ENCODE measurements at places on chromosomes 7 and 10.

- no peak for DNase-seq
These were observed 38.8 kb upstream of the SEPTIN7 start for GRCh38 chr7:35761871-35762677.

GRCh38 chr10:24722676-24723385, 856 bp downstream of the ARHGAP21 start:
- DNase-seq, result no peak

DNA sequence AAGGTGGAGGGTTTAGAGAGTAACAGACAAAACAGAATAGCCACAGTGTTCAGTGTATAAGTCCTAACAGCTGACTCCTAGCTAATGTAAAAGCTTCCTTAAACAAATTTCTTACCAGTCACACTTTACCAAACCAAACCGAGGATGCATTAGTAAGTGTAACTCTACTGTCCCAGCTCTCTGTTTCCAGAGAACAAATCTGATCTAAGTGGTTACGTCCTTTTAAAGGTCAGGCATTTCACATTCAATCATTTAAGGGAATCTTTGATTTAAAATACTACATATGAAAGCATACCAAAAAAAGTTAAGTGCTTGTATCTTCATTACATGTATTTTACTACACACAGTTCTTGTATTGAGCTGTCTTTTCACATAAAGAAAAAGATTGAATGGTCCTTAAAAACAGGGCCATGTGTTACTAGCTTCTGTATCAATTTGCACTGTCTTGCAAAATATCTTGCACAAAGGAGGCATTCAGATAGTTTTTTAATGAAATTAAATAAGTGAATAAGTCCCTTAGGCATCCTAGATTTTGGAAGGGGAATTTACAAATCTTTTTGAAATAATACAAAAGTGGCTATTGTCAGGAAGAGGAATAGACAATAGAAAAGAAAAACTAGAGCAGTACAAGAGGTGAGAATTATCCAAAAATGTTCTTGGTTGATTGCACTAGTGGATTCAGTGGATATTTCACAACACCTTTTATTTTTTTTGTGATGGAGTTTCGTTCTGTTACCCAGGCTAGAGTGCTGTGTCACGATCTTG, 58.4 kb upstream of the SPOCK2 start:
- no peak for DNase-seq

DNA sequence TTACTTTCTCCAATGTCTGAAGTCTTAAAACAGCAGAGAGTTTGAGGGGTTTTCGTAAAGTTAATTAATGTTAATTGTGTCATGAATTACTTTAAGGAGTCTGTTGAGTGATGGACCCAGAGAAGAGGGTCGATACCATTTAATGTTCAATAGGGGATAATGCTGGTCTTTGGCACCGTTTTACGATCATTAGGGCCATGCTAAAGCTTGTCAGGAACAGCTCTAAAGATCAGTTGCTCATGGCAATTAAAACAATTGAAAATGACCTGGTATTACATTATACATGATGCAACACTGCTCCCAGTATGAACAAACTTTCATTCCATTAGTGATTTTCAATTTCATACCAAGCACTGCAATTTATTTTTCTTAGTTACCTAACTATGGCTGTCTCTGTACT, 296.9 kb downstream of the ETV1 start:
- DNase-seq, result no peak

DNA sequence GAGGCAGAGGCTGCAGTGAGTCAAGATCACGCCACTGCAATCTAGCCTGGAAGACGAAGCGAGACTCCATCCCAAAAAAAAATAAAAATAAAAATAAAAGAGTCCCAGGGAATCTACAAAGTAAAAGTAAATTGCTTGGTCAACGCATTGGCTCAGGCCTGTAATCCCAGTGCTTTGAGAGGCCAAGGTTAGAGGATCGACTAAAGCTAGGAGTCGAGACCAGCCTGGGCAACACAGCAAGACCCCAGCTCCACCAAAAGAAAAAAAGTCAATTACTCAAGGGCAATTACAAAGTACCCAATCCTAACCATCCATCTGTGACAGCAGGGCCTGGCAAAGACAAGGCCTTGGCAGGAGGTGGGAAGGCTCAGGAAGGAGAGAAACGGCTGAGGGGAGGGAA, 127.6 kb upstream of the CALN1 start:
- no peak for DNase-seq

DNA sequence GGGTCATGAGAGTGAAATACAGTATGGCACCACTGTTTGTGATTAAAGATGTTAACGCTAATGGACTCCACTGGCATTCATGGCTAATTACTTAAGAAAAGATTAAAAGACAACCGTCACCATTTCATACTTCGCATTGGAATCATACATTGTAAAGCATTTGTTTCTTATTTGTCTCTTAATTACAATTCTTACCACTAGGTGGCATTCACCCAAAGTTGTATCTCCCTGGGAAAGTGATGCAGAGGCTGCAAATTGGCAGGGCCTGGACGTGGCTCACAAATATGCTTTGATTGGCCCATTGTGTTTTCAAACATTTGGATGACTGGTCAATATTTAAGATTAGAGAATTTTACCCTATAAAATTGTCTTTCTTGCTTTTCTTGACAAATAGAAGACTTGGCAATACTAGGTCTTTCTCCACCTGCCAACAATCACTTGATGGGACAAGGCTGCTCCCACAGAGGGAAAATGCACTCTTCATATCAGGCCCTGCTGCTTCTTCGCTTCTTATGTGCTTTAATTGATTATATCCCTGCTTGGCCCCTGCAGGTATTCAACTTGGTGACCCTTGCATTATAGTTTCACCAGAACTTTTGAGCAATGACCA, 72.1 kb upstream of the STARD3NL start:
- DNase-seq, result no peak

DNA sequence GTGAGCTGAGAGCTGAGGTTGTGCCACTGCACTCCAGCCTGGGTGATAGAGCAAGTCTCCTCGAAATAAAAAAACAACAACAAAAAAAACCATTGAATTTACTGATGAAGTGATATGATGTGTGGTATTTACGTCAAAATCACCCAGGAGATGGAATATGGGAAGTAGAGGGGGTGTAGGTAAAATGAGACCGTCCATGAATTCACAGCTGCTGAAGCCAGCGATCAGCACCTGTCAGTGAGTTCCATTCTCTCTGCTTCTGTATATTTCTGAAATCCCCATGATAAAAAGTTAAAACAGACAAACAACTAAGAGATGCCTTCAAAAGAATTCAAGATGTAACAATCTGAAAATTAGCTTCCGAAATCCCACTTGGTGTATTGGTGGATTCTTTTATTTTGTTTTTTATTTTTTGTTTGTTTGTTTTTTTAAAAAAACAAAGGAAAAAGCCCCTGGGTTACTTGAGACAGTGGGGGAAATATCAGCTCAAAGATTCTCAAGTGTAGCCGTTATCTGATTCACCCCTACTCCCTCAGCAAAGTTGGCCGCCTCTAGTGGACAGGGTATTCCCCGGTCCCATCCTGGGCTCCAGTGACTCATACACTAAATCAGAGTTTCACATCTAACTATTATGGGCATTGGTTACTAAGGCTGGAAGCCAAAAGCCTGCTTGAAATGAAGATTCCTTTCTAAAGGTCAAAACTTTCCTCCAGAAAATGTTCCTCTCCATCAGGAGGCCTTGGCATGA, 76.4 kb downstream of the MAP3K8 start:
- DNase-seq, result no peak

- DNase-seq, result no peak
These were observed 137.3 kb upstream of the ZMIZ1 start for GRCh38 chr10:78931321-78932053.

- no peak for DNase-seq
These were observed 1.2 kb upstream of the LZTS2 start for GRCh38 chr10:100998183-100998990.

DNA sequence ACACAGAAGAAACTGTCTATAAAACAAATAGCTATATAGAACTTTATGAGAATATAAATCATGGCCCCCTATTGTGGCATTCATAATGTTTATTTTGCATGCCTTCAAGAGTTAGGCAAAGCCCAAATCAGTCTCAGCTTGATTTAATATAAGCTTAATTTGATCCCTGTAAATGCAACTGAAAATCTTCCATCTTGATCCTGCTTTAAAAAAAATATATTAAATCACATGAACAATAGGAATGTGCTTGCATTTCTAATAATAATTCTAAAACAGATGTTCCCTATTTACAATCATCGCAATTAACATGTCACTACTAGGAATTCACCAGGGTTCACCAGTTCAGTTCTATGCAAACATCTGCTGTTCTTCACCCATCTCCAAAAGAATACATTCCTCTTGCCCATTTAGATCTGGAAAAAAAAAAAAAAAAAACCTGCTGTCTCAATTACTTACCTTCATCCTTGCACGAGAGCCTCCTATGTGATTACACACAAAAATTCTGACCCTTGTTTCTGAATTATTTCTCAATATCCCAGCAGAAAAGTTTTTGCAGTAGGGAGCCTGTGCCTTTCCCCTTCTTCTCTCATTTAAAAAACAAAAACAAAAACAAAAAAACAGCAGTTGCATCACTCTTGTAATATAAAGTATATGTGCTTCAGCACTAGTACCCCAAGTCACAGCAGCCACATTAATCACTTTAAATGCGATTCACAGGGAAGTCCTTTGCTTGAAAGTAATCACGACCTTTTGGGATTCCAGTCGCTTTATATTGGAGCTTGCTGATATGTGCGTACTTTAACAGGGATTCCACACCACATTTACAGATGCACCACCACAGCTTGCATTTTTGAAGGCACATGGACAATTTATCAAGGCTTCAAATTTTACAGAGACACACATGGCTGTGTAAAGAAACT, 194.8 kb upstream of the KMT2E start:
- no peak for DNase-seq

- no peak for DNase-seq
These were observed 276.9 kb downstream of the DNAJB6 start for GRCh38 chr7:157613575-157614322.

GRCh38 chr10:70319183-70319582, 35.4 kb upstream of the NPFFR1 start:
- no peak for DNase-seq

Measured in stimulated activated CD8-positive, alpha-beta memory T cell treated with anti-CD3 and anti-CD28 coated beads, Interleukin-2, amount 100 ng/mL, for 1 hour (primary cell).